HEK293T (cell line): ENCODE measurements at places on chromosomes 12 and 14.

GRCh38 chr12:52347016-52347415 lies 20.3 kb downstream of the KRT85 start:
- DNase-seq: no peak

DNA sequence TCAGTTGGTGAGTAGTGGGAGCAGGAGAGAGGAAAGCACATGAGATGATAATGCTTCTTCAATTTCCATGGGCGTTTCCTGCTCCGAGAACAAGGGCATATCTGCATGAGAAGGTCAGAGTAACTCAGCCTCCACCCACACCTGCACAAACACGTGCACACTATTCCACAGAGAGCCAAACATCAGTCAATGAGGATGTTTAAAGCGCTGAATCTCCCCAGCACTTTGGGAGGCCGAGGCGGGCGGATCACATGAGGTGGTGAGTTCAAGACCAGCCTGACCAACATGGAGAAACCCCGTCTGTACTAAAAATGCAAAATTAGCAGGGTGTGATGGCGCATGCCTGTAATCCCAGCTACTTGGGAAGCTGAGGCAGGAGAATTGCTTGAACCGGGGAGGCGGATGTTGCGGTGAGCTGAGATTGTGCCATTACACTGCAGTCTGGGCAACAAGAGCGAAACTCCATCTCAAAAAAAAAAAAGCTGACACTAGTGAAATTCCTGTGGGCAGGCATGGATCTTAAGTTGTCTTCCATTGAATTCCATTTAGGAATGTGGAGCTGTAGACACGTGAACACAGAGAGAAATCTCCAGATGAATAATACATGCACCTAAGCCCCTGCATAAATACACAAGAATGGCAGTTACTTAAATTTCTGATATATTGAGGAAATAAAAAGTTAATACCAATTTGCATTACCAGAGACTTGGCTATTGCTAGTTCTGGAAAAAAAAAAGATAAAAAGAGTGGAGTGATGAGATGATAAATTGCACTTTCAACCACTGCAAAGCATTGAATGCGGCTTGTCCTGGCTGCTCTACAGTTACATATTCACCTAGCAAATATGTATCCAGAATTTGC lies 1097.4 kb upstream of the TMEM132C start:
- no peak for DNase-seq

DNA sequence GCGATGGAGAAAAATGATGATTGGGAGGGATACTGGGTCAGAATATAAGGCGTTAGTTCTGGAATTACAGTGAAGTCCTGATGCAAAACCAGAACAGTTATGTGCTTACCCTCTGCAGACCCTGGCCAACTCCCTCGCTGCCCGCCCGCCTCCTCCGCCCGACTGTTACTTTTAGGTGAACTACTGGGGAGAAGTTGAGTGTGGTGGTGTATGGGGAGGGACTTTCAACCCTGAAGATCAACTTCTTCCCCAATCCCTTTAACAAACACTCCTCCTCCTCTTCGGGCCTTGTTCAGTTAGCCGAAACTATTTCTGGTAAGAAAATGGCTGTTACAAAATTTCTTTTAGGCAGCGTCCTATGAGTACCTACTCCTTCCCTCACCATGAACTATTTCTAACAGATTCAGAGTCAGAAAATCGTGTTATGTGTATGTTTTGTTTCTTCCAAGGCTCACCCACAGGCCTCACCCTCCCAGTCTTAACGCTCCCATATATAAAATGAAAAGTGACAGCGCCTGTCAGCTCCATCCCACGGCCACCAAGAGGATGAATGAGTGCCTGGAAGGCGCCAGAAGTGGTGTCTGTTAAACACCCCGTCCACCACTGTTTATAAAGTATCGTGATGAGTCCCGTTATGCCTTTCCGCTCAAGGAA lies 1.3 kb downstream of the FBXO33 start:
- no peak for DNase-seq

- DNase-seq: no peak
These were observed 9.8 kb downstream of the APPL2 start for GRCh38 chr12:105226219-105226618.

GRCh38 chr12:9319842-9320173 lies 111.6 kb upstream of the PZP start:
- DNase-seq: no peak

DNA sequence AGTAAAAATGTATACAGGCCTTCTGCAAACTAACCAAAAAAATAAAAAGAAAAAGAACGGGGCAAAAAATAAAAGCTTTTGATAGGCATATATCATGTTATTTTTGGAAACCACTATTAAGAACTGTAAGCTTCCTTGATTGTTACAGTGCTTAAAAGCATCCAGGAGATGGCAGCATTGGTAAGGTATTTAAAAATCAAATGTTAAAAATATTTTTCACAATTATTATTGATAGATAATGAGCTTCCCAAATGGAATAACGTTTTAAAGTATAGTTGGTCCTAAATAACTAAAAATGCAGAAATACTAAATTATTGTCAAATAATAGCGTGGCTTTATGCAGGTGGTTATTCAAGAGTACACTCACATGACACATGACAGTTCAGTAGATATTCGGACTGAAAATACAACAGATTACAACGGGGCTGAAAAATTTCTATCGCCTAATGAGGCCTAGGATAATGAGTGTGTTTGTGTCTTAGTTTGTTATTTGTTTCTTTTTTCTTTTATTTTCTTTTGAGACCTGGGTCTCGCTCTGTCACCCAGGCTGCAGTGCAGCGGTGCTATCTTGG lies 127.2 kb upstream of the ATF7IP start:
- no peak for DNase-seq

GRCh38 chr14:101973356-101973755 lies 9.0 kb downstream of the DYNC1H1 start:
- DNase-seq: no peak

- DNase-seq: no peak
These were observed 195.8 kb upstream of the PRMT8 start for GRCh38 chr12:3295225-3295624.

GRCh38 chr14:92974541-92975345 lies 51.8 kb downstream of the CHGA start:
- DNase-seq: no peak

GRCh38 chr12:70695361-70696023 lies 58.3 kb upstream of the PTPRB start:
- DNase-seq: no peak
